Ammon's horn (tissue), 1 donor: ENCODE measurements at places on chromosomes 6 and 20.

DNA sequence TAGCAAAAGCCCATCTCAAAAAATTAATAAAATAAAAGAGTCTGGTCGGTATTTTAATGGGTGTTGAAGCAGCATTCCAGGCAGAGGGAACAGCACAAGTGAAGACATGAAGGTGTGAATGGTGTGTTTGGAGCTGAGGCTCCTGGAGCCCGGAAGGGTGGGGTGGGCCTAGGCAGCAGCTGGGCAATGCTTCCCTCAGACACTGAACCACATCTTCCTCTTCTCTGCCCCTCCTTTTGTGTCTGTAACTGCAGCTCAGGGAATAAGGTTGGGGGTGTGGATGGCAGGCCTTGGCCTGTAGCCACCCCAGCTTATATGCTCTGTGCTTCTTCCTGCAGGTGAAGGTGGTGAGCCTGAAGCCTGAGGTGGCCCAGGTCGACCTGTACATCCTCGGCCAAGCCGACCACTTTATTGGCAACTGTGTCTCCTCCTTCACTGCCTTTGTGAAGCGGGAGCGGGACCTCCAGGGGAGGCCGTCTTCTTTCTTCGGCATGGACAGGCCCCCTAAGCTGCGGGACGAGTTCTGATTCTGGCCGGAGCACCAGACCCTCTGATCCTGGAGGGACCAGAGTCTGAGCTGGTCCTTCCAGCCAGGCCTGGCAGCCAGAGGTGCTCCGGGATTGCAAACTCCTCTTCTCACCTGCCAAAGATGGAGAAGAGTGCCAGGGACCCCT, 26.6 kb downstream of the POFUT1 start:
- peak; percentile 21 for DNase-seq

DNA sequence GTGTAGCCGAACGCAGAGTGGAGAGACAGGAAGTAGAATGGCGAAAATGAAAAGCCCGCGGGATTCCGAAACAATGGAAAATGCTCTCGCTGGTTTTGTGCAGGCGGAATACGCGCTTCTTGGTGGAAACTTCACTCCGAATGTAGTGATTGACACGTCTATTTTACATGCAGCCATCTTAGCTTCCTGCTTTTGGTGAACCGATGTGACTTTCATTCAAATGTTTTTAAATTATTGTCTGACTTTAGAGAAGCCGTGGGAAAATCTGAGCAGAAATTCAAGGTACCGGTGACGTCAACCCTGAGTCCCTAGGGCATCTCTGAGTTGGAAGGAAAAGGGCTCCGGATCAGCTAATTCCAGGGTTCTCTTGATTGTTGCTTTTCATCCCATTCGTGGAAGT, 11.4 kb downstream of the GPX5 start:
- DNase-seq: no peak

- DNase-seq: no peak
Observed at GRCh38 chr6:148912252-148912651, 165.4 kb downstream of the UST start.

- DNase-seq: peak; percentile 93
Observed at GRCh38 chr20:44738813-44739477, 6.7 kb upstream of the KCNK15 start.
